DMS53 (cell line): ENCODE measurements at places on chromosomes 13 and 19.

GRCh38 chr13:50459046-50459445, 384.4 kb downstream of the DLEU7 start:
- DNase-seq, result no peak

DNA sequence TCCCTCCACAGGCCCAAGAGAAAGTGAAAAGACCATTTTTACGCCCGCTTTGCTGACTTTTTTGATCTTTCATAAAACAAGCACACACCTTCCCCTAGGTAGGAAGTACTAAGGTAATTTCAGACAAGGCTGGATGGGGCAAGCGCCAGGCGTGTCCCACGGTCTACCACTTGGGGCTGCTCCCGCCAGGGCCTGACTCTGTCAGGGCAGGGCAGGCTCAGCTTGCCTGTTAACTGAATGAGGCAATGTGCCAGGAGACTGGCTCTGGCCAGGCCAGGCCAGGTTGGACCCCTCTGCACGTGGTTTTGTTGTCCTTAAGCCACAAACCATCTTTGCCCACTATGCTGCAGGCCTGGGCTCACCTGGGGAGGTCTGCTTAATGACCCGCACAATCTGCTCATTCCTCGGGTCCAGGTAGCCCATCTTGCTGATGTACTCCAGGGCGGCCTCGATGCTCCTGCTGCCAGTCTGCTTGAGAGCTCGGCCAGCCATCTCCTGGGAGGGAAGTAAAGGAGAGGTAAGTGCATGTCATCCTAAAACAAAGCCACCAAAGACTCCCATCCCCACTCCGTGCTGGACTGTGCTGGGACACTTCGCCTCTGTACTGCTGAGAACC, 70.4 kb downstream of the LATS2 start:
- DNase-seq, result no peak

GRCh38 chr19:1130771-1131717, 27.2 kb downstream of the GPX4 start:
- DNase-seq, result no peak

GRCh38 chr19:6416658-6417405, 7.8 kb downstream of the KHSRP start:
- DNase-seq, result no peak

DNA sequence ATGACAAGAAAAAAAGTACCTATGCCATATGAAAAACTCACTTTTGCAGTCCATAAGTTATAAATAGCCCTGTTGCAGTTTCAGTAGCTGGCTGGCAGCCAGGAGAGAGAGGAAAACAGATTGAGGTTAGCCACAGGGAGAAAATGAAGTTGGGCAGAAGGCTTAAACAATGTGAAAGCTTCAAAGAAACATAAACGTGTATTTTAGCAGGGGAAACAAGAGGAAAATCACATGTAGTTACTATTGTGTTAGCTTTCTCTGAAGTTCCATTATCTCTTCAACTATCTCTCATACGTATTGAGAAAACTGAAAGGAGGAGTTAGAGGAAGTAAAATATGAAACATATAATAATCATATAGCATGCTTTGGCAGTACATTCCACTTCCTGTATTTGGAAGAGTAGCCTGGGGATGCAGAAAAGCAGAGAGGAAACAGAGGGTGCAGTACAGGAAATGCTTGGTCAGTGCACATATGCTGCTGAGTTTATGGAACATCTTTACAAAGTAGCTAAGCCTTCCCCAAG, 1551.1 kb downstream of the EFNB2 start:
- peak; percentile 1 for DNase-seq

DNA sequence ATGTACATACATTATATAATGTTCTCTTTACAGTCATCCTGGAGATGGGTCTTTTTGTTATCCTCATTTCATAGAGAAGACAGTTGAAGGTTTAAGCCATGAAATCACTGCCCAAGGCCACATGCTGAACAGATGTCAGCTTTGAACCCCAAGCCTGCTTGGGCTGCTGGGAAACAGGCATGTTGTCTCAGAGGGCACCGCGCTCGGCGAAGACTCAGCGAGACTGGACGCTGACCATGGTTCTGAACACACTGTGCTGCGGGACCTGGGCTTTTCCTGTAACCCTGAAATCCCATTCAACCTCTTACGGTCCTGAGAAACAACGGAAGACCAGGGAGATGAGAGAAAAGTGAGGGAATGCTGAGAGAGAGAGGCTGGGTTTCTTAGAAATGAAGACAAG, 27.3 kb downstream of the LRFN3 start:
- no peak for DNase-seq

GRCh38 chr13:44318161-44318560, 55.5 kb upstream of the SERP2 start:
- no peak for DNase-seq

GRCh38 chr13:98922306-98922705, 55.6 kb downstream of the DOCK9 start:
- no peak for DNase-seq

GRCh38 chr19:30235946-30236345, 136.2 kb upstream of the ZNF536 start:
- no peak for DNase-seq

DNA sequence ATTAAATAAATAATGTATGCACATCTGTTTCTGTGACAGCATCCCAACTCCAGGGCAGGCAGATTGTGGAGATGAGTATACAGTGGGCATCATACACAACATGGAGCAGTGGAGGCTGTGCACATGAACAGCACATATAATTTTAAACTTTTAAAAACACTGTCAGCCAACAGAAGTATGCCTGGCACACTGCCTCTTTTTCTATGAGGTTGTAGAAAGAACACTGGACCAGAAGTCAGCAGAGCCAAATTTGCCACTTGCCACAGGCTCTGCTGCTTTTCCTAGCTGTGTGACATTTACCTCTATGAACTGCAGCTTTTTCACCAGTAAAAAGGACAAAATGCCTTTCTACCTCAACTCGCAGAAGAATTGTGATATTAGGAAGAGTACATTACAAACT, 118.7 kb downstream of the FRY start:
- no peak for DNase-seq

DNA sequence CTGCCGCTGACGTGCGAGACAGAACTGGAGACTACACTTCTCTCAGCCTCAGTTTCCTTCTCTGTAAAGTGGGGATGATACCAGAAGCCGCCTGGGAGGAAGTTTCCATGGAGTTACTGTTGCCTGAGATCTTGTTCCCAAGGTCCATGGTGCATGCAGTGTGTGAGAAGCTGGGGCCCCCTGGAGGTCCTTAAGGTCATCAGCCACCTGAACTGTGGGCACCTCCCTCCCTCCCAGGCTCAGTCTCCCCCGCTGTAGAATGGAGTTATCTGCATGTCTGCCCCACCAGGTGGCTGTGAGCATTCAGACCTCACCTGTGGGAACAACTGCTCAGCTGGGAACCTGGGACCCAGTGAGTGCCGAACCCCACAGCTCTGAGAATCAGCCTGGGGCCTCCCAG, 2.7 kb downstream of the CRX start:
- DNase-seq, result no peak

GRCh38 chr13:80235166-80235966, 105.6 kb downstream of the SPRY2 start:
- peak; percentile 62 for DNase-seq

- no peak for DNase-seq
These were observed 322.5 kb upstream of the ZNF507 start for GRCh38 chr19:32022731-32023563.

DNA sequence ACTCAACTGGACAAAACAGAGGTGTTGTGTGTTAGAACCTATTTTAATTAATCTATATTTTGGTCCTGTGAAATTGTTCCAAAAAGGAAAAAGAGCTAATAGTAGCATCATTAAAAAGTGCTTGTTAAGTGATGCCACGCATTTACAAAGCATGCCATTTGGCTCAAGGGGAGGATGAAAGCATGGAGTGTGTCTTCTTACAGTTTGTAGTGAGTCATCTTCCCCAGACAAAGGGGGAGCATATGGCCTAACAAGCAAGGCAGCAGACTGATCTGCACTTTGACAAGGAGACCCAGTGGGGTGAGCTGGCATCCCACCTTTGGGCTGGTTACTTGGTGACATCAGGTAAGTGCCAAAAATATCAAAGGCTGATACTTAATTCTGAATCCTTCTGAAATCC, 297.0 kb downstream of the FGF9 start:
- DNase-seq, result peak; percentile 20

DNA sequence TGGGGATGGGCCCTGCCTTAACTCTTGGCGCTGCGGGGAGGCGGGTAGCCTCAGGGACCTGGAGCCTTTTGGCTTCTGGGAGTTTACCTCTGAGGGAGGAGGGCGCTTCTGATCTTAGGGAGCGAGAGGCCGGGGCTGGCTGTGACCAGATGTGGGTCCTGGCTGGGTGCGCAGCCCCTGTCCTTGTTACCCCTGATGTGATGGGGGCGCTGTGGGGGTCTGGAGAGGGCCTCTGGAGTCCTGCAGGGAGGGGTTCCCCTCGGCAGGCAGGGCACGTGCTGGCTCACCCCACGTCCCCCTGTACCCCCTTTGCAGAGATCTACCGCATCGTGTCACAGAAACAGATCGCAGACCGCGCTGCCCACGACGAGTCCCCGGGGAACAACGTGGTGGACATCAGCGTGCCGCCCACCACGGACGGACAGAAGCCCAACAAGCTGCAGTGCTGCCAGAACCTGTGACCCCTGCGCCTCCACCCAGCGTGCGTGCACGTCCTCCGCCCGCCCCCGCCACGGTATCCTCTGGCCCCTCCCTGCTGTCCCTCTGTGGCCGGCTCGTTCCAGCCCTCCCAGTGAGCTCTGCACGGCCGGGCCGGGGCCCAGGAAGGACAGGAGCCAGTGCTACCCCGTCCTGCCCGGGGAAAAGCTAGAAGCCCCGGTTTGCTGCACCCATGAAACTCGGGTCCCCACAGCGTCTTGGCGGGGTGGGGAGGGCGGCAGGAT, 9.8 kb upstream of the MARCHF2 start:
- no peak for DNase-seq

GRCh38 chr19:40589591-40590429, 11.4 kb upstream of the LTBP4 start:
- DNase-seq, result no peak

DNA sequence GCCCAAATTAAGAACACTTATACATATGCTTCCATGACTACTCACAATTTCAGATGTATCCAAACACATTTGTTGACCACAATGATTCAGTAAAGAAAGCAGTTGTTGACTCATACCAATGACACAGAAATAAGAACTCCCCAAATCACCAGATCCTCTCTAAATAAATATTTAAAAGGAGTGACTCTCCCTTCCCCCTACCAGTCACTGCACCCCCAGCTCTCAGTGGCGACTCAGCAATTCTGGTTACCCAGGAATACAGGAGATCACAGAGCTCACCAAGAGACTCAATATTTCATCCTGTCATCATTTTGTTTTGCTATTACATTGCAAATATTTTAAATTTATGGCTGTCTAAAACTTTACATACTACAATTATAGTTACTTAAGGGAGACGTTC, 131.5 kb downstream of the RGCC start:
- DNase-seq, result peak; percentile 46

GRCh38 chr19:6373813-6374108, 1.2 kb downstream of the ALKBH7 start:
- DNase-seq, result peak; percentile 46

DNA sequence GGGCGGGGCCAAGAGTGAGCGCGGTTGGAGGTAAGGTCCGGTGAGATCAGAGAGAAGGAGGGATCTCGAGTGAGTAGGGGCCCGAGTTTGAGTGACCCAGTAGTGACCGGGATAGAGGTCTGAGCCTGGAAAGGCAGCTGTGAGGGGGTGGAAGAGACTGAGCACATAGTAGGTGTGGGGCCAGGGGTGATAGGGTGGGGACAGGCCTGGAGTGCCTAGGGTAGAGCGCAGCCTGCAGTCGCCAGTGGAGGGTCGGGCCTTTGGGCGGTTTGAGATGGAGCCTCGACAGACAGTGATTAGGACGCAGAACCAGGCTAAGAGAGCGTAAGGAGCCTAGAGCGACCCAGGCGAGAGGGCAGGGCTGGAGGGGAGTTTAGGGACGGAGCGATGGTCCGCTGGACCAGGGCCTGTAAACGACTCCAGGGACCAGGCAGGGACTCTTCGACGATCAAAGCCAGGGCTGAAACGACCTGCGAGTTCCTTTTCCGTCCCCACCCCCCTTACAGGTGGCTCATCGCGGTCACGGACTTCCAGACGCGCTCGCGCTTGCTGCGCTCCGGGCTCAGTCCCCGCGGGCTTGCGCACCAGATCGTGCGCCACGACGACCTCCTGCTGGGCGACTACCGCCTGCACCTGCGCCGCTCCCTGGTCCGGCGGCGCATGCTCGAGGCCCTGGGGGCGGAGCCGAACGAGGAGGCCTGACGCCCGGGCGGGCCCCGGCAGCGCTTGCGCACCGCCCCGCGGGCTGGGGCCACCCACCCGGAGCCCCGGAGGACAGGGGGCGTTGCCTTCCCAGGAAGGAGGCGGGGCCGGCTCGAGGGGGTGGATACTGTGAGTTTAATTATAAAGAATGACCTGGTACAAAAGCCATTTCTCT, 9.4 kb downstream of the C19orf81 start:
- DNase-seq, result peak; percentile 9

DNA sequence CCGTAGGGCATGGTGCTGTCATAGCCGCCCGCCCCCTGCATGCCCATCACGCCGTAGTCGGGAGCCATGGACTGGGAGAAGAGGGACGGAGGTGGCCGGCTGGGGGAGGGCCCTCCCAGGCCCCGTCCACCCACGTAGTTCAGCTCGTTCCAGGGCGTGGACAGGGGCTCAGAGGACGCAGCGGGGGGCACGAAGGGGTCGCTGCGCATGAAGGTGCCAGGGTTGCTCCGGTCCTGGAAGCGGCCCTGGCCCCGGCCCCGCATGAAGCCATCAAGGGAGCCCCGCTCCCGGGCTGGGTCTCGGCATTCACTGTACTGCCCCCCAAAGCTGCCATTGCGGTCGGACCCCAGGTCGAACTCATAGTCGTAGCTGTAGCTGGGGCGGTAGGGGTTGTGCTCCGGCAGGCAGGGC, 6.7 kb downstream of the AKAP8 start:
- no peak for DNase-seq

DNA sequence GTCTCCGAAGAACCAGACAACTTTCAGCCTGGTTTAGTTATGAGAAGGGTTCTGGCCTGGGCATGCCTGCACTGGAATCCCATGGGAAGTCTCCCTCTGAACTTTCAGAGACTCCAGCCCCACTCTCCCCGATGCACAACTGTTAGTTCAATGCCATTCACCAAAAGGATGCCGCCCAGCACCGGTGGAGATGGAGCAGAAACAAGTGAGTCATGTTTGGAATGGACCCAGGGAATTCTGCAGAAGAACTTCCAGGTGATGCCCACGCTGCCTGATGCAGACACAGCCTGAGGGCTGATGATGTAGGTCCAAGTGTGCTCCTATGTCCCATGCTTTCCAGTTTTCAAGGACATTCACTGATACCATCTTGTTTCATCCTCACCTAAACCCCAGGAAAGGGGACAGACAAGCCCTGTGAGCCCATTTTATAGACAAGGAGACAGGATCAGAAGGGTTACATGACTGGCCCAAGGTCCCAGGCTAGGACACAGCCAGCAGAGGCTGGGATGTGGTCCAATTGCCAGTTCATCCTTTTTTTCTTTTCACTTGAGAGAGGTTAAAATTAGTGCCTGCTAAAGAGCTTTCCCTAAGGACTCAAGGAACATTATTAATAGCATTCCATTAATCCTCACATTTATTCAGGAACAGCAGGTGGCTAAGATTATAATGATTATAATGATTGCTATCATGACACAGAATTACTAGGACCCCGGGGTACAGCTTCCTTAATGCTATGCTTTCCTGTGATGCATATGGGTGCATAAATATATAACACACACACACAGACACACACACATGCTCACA, 39.5 kb downstream of the SIAH3 start:
- DNase-seq, result no peak

- no peak for DNase-seq
These were observed 11.8 kb downstream of the SH3GL1 start for GRCh38 chr19:4388337-4389063.
